ENCODE measurements at places on chromosomes 12 and 14.

DNA sequence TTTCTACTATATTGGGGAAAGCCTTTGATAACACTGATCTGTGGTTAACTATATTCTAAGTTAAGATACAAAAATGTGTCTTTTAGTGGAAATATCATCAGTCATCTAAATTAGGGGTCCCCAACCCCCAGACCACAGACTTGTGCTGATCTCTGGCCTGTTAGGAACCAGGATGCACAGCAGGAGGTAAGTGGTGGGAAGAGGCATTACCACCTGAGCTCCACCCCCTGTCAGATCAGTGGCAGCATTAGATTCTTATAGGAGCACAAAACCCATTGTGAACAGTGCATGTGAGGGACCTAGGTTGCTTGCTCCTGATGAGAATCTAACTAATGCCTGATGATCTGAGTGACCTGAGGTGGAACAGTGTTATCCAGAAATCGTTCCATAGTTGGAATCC, 28.3 kb upstream of the LIN7A start:
- DNase-seq = no peak

GRCh38 chr14:68113343-68113930, 293.9 kb downstream of the RAD51B start:
- no peak for DNase-seq

DNA sequence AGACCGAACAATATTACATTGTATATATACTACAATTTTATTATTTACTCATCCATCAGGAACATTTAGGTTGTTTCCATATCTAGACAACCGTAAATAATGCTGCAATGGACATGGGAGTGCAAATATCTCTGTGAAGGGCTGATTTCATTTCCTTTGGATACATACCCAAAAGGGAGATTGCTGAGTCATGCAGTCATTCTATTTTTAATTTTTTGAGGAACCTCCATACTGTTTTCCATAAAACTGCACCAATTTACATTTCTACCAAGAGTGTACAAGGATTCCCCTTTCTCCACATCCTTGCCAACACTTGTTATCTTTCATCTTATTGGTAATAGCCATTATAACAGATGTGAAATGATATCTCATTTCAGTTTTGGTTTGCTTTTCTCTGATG, 84.7 kb downstream of the SLC41A2 start:
- DNase-seq = no peak

DNA sequence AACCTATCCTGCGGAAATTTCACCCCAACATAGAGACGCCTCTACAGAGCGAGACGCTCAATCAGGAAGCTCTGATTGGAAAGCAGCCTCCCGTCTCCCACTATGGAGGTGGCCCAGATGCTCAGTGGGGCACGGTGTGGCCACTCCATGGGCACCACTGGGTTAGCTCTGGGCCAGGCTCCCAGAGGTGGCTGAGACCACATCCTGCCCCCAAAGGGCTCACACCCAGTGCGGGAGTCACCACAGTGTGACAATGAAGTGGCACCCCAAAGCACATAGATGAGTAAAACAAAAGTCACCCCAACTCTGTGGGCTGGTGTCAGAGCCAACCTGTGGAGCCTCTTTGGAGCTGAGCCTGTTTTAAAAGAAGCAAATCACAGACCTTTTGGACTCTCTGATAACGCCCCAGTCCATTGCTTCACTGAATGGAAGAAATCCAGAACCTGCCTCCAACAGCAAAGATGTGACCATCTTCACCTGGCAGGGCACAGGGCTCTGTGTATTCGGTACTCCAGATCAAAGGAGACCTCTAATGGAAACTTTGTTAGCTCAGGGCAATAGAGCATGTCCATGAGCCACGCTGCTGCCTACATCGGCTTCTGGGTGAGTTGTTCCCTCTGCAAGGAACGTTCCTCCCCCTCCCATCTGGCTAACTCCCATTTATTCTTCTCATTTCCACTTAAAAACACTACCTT, 19.6 kb downstream of the CLMN start:
- DNase-seq = no peak

- no peak for DNase-seq
Observed at GRCh38 chr12:107163413-107163812, 70.1 kb upstream of the CRY1 start.

GRCh38 chr12:50603817-50604639, 99.2 kb downstream of the DIP2B start:
- no peak for DNase-seq

- DNase-seq = no peak
Observed at GRCh38 chr14:73145371-73145770, 9.1 kb downstream of the PSEN1 start.
